DMS53 (cell line): ENCODE measurements at places on chromosomes 3 and 15.

DNA sequence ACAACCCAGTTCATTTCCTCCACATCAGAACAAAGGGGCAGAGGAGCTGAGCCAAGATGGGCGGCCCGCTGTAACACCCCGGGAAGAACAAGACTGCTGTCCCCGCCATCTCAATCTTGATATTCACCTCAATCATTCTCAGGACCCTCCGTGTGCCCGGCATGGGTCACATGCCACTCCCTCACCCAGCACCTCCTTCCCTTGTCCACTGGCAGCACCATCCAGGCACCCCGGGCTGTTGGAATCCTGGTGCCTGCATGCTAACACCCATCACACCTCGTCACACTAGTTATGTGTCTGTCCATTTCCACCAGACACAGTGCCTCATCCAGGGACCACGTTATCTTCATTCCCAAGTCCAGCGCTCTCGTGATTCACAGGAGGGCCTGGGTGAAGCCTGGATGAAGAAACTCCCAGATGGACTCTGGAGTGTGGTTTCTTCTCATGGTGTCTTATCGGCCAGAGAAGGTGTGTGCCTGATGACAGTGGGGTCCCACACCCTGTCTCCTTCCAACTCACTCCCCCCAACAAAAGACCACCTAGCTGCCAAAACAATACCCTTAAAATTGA, 16.7 kb downstream of the MEGF11 start:
- no peak for DNase-seq

GRCh38 chr3:17580901-17581300, 161.5 kb downstream of the TBC1D5 start:
- DNase-seq: no peak

DNA sequence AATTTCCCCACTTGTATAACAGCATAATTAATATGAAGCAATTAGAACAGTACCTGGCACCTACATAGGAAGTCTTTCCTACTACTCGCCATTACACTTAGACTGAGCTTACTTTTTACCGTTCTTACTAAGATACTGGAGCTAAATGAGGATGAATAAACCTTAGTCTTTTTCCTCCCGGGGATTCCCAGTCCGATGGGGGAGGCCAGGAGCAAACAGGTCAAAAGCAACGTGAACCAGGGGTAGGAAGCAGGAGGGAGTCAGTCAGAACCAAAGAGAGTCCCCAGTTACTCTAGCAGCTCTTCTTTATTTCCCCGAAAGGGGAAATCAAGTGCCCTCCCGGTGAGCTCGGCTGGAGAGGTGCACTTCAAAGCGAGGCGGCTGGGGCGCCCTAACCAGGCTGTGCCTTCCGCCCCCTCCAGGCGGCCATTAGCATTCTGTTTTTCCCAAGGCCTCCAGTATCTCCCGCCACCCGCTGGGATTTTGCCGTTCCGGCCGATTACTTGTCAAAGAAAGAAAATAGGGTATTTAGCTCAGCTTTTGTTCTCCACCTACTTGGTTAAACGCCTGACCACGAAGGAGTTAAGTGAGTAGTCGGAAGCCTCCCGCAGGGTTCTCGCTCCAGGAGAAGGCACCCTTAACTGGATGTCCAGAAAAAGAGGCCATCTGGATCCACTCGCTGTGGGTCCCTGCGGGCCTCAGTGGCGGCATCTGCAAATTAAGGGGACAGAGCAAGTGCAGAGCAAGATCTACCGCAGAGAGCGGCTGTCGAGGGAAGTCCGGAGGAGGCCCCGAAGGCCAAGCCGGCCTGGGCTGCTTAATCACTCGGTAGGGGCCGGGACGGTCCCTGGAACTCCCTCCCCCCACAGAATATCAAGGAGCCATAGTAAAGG, 6.3 kb upstream of the EOMES start:
- DNase-seq: peak; percentile 27

DNA sequence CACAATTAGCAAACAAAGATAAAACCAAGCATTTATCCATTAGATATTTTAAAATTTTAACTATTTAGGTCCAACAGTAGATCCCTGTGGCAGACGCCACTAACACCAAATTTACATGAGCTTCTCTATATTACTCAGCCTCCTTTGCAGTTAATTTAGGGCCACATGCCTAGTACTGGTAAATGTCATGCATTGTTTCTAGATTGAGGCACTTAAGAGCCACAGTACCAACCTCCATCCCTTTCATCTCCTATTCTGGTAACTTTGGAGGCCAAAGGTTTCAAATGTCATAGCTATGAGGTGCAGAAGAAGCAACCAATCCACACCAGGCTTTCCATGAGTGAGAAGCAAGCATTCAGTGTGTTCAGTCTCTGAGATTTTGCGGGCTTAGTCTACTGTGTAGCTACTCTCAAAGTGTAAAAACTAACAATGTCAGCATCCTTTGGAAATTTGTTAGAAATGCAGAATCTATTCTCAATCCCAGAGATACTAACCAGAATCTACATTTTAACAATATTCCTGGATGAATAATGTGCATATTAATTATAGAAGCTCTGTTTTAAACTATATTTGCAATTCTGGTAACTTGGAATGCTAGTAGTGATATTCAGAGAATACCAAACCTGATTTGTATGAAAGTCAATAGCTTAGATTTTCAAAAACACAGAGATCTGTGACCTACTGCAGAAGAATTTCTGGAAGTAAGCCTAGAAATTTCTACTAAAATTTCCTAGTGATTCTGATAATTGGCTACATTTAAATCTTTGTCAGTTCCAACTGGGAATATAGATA, 206.3 kb upstream of the CD96 start:
- no peak for DNase-seq

DNA sequence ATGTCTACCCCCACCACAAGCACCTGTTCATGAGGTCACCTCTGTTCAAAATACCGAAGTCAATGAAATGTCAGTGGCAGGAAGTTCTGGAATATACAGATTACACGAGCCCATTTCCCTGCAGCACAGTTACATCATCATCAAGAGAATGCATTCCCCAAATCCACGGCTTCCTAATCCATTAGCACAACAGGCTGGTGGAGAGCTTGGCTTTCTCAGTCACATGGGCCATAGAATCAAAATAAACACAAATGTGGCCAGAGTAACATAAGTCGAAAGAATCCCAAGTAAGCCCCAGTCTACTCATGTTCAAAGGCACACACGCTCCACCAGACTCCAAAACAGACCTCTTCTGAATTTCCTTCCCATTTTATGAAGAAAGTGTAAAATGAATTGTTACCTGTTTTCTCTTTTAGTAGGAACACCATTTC, 419.3 kb downstream of the MAGI1 start:
- DNase-seq: no peak

- no peak for DNase-seq
Measured at GRCh38 chr3:119733812-119734211, 31.0 kb downstream of the CFAP91 start.

GRCh38 chr3:57956119-57956832, 51.9 kb upstream of the FLNB start:
- no peak for DNase-seq

DNA sequence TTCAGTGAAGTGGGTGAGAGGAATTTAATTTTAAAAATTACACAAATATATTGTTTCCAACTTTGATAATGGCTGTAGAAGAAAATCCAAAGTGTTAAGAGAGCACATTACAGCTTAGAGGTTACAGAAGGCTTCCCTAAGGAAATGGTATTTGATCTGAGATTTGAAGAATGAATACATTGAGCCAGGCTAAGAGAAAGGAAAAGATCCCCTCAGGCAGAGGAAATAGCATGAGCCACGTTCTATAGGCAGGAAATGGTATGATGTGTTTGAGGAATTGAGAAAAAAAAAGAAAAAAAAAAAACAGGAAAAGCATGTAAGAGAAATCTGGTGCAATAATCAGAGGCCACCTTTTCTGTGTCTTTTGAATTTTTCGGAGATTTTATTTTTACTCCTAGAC, 48.6 kb downstream of the UNC13C start:
- DNase-seq: no peak

- no peak for DNase-seq
Measured at GRCh38 chr3:49119439-49119838, 1.2 kb downstream of the USP19 start.

DNA sequence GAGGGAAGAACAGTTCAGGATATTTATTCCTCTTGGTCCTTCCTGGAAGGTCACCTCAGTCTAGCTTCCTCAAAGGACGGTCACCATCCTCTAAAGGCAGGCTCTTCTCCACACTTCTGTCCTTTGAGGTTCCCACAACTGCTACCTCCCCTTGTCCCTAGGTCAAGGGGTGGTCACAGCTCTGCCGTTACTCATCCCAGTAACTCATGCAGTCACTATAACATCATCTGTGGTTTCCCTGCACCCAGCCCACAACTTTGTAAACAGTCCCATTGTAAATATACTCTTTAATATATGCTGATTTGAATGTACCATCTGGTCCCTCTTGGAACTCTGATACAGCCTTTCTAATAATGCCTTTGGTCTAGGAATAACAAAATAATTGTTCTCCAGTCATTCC, 887.4 kb downstream of the FHIT start:
- peak; percentile 8 for DNase-seq

- no peak for DNase-seq
Measured at GRCh38 chr3:99505646-99506269, 132.6 kb upstream of the COL8A1 start.

DNA sequence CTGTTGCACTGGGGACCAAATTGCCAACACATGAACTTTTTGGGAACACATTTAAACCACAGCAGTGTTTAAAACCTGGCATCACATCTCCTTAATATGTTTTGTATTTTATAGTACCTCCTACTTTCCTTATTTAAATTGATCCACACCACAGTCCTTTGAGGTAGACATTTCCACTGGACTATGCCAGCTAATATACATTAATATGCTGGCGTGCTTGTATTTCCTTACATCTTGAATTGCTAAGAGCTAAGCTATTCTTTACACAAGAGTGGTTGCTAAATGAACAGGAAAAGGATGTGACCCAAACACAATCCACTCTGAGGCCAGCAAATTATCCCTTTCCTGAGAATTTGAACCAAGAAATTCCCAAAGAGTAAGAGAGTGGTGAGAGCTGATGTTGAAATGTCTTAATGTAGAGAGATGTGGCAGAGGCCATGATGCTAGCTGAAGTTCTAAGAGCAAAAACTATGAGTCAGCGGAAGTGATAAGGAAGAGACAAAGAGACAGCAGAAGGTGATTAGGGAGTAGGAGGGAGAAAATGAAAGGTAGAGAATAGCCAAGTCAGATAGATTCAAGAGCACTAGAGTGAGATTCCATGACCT, 131.2 kb downstream of the CD47 start:
- DNase-seq: no peak

GRCh38 chr15:67543348-67543718, 830 bp downstream of the MAP2K5 start:
- DNase-seq: peak; percentile 25

GRCh38 chr15:35351059-35351458, 194.9 kb downstream of the DPH6 start:
- no peak for DNase-seq

DNA sequence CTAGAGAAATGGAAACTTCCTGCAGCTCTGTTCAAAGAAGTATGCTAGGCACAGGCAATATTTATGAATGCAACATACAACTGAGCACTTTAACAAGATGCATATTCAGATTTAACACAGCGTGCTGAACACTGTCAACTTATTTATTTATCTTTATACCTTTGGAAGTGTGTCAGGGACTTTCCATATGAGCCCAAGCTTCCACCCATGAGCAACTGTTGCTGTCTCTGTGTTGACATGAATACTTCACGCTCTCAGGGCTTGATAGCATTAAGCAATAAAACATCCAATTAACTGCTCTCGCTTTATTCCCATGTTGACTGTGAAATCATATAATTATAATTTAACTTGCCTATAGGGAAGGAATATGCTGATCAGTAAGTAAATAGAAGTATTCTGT, 116.6 kb upstream of the ROBO1 start:
- no peak for DNase-seq

DNA sequence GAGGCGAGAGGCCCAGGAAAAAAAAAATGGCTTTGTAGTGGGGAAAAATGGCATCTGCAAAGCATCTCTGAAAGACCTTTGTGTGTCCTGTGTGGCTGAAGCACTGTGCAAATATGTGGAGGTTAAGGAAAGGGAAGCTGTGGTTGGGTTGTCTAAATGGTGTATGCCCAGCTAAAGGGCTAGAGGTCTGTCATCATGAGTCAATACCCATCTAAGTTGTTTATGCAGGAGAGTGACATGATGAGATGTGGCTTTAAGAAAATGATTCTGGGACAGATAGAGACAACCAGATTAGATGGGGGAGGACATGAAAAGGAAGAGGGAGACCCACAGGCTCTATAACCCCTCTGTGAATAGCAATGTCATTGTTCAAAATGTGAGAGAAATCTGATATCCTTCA, 280.7 kb downstream of the MFSD1 start:
- DNase-seq: peak; percentile 31

DNA sequence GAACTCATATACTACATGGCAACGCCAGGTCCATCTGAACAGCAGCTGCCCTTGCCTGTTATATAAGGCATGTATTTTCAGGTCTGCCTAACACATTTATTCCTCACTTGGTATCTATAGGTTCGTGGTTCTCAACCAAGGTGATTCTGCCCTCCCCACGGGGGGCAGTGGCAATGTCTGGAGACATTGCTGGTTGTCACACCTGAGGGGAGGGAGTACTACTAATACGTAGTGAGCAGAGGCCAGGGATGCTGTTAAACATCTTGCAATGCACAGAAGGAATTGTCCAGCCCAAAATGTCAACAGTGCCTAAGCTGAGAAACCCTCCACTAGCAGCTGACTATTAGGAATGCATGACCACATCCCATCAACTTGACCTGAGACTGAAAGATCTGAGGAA, 32.6 kb downstream of the ADAMTS9 start:
- no peak for DNase-seq

- no peak for DNase-seq
Measured at GRCh38 chr3:46889381-46890110, 12.0 kb downstream of the PTH1R start.

- peak; percentile 49 for DNase-seq
Measured at GRCh38 chr15:71011503-71012155, 103.6 kb upstream of the THSD4 start.

DNA sequence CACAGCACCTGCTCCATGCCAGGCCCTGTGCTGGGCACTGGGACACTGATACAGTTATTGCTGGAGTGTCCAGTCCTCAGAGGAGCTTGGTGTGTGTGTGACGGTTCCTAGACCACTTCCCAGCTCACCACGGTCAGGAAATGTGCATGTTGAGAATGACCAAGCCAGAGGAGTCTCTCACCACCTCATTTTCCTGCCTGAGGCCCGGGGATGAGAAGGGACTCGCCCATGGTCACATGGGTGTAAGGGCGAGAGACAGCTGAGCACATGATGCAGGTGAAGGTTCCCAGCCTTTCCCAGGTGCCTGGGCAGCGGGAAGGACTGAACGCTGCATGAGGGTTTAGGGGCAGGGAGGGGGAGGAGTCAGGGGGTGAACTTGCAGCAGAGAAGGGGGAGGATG, 180.9 kb upstream of the TLE3 start:
- no peak for DNase-seq

GRCh38 chr15:65772930-65773329, 19.2 kb downstream of the DENND4A start:
- DNase-seq: no peak

GRCh38 chr15:29821416-29822099, 710 bp downstream of the TJP1 start:
- peak; percentile 90 for DNase-seq

- DNase-seq: no peak
Measured at GRCh38 chr15:68276668-68277067, 877 bp upstream of the FEM1B start.

GRCh38 chr3:85170646-85171045, 211.9 kb downstream of the CADM2 start:
- no peak for DNase-seq
